ENCODE measurements at places on chromosomes 7 and 10.
A peak's percentile ranks its signal among the peaks of the same experiment; 100 is the strongest.

- peak; percentile 72 for DNase-seq
Measured at GRCh38 chr10:59991661-59992060, 85.3 kb upstream of the CCDC6 start.

DNA sequence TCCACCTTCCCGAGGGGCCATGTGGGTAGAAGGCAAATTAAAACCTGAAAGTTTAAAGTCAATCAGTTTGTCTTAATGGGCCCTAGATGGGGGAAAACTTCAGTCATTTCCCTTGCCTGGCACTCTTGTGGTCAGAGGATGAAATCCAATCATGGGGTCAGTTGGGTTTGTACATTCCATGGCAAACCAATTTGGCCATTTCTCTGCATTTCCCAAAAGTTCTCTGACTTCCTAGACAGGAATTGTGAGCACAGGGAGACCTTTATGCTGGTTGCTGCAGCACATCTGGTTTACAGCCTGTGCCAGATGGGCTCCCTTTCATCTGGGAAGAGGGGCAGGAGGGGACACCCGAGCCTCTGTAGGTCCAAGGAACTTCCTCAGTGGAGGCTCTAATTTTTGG lies 113.0 kb downstream of the CYP26A1 start:
- no peak for DNase-seq

DNA sequence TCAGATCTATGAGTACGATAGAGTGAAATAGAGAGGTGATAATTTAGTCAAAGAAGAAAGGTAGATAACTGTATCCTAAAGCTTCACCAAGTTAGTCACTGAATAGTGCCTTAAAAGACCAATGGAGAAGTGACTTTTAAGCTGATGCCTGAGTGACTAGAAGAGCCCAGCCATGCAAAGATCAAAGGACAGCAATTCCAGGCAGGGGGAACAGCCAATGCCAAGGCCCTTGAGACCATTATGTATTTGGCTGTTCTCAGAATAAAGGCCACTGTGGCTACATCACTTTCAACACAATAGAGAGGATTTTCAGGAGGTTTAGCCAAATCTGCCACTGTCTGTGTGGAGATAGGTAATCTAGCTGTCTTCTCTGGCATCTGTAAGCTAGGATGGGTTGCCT lies 17.8 kb downstream of the HDAC9 start:
- DNase-seq, result no peak

GRCh38 chr7:98134420-98135228 lies 28.0 kb downstream of the LMTK2 start:
- no peak for DNase-seq

- peak; percentile 69 for DNase-seq
Measured at GRCh38 chr7:51366930-51367613, 50.5 kb upstream of the COBL start.

- DNase-seq, result no peak
Measured at GRCh38 chr7:20607216-20607615, 8.3 kb upstream of the ABCB5 start.

DNA sequence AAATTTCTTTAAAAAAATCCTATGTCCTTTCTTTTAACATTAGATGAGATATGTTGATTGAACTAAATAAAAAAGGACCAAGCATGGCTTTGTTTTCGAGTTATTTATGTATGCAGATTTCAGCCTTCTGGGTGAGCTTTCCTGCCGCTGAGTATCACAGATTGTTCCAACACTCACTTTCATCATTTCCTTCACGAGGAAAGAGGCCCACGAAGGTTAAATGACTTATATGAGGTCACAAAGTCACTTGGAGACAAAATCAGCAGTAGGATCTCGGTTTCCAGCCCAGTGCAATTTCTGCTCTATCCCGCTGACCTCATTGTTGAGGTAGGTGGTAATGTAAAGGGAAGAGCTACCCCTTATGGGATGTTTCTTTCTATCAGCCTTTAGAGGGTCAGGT lies 226.8 kb downstream of the SKAP2 start:
- DNase-seq, result no peak

DNA sequence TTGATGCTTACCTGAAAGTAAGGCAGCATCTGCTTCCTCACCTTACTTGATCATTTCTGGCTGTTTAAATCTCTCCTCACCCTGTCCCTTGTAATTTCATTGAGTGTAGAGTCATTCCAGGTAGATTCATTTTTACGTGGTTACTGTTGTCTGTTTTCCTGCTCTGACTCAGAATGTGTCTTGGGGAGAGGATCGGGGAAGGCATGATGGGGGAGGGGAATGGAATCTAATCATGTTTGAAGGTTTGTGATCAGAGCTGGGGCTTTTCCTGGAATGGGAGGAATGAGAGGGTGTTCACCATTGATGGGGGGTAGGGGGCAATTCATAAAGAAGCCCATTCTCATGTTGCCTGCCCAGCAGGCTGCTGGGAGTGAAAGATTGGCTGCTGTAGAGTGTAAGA lies 18.7 kb downstream of the SEC24C start:
- no peak for DNase-seq

DNA sequence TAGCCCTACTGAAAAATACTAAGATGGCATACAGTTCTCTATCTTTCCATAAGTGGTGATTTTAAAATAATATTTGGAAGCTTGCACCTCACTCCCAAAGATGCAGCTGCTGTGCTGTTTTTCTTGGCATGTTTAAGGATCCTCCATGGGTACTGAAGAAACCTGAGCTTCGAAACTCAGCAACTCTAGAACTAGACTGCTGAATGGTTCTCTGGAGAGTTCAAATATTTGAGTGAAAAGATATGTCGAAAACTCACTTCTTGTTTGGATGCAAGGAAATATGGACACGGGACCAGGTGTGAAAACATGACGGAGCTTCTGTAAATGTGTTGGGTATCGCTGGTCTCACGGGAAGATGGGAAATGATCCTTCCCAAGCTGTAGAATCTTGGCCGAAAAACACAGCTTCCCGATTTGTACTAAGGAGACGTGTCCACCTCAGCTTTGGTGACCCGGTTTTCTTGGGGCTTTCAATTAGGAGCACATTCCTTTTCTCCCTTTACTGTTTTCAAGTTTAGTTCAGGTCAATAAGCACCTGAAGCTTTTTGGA lies 543.8 kb upstream of the NRP1 start:
- no peak for DNase-seq

- peak; percentile 31 for DNase-seq
Measured at GRCh38 chr7:99557196-99557607, 1.2 kb upstream of the ZNF655 start.

DNA sequence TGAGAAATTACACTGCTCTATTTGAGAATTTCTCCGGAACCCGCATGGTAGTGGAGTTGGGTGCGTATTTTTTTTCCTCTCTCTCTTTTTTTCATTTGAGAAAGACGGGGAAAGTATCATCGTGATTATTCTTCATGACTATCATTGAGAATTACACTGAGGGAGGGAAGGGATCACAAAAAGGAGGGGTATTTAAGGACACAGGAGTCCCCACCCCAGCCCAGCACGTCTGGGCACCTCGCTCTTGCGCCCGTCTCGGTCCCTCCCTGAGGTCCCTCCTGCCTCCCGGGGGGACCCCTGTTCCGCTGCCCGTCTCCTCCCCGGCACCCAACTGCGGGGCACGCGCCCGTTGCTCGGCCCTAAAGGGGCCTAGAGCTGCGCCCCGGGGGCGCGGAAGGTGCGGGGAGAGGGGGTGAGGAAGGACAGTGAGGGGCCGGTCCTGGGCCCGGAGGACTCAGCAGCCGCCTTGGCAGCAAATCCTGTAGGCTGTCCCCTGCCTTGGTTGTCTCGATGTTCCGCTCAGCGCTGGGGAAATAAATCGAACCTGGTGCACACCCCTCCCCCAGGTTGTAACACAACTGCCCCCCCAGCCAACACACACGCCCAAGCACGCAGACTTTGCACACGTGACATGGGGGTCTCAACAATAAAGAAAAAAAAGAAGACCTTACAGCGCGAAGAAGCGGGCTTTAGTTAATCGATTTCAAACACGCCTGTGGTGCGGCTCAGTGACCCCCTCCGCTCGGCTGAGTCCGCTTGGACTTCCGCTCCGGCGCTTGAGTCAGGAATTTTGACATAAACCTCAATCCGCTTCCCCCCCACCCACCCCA lies 18.6 kb upstream of the GATA3 start:
- no peak for DNase-seq

DNA sequence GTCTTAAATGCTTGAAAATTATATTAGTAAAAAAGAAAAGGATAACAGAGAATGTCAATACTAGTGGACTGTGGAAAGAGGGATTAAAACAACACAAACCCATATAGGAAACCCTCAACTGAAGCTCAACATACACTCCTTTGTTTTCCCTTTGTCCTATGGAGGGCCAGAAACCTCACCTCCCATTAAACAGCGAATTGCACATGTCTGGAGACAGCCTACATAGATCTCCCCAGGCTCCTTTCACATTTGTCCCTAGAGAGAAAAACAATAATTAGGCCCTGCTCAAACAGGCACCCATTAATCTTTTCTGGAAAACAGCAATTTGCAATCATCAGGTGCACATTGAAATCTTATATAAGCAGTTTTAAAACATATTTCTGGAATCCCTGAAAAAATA lies 87.6 kb upstream of the SEMA3D start:
- DNase-seq, result no peak

- no peak for DNase-seq
Measured at GRCh38 chr10:905972-906371, 25.5 kb downstream of the LARP4B start.

- peak; percentile 28 for DNase-seq
Measured at GRCh38 chr7:142939226-142939910, at the start of gene LLCFC1. TSS of gene LLCFC1 (plus strand) at chr7:142939484. CDS start at chr7:142939622, 138 bp downstream.

DNA sequence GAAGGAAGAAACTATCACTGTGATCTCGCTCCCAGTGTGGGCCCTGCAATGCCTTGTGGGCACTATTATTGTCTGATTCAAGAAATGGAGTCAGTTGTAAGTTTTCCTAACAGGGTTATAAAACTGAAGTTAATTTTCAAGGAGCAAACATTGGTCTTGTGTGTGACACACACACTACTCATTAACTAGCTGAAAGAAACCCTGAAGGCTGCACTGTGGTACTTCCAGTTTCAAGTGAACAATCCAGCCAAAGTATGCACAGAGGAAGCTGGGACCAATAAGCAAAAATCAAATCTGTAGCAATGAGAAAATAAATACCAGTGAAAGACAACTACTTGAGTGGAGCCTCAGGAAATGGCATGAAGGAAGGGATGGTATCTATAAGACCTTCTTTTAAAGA lies 506.6 kb upstream of the POT1 start:
- DNase-seq, result no peak

DNA sequence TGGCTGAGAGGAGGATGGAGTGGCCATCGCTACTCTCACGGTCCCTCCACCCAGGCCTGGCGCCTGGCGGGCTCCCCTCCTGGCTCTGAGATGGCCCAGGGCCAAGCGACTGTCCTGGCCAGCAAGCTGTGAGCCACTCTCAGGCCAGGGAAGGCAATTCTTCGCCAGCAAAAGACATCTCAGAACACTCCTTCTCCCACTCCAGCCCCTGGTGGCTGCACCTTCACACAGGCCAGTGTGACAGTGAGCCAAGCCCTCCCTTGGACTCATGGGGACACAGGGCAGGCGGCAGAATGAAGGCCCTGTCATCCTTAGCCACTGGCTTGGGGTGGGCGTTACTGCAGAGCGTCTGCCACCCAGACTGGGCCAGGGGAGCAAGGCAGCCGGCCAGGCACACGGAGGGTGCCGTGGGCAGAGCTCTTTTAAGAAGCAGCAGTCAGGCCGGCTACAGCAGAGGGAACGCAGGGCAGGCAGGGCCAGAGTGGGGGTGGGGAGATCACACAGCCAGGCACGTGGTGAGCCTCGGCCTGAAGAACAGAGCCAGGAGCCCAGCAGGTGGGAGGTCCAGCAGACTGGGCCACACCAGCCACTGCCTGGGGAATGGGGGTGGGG lies 14.4 kb downstream of the STK32C start:
- DNase-seq, result no peak

- DNase-seq, result no peak
Measured at GRCh38 chr7:10924370-10924769, 49.3 kb upstream of the PHF14 start.

- no peak for DNase-seq
Measured at GRCh38 chr10:5071411-5072198, 22.6 kb upstream of the AKR1C3 start.

- DNase-seq, result peak; percentile 8
Measured at GRCh38 chr7:141053626-141054025, 20.2 kb upstream of the TMEM178B start.

- peak; percentile 89 for DNase-seq
Measured at GRCh38 chr10:129877773-129878371, 86.2 kb downstream of the EBF3 start.

- DNase-seq, result peak; percentile 68
Measured at GRCh38 chr10:58531084-58531695, 18.5 kb downstream of the BICC1 start.

GRCh38 chr10:97100657-97101056 lies 85.1 kb downstream of the SLIT1 start:
- DNase-seq, result no peak

DNA sequence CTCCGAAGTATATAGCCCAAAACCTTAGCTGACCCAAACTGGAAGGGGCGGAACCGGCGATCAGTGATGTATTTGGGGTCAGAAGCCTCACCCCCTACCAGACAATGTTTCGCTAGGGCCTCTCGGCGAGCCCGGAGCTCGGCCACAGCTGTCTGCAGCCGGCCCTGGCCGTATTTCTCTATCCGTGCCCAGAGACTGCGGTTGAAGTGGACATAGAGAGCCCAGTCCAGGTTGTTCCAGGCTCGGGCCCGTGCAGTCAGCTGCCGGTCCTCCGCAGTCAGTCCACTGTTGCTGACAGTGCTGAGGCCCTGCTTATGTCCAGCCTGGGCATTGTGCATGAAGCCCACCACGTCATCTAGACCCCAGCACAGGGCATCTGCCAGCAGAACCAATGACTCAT lies 1.5 kb upstream of the TRAPPC14 start:
- no peak for DNase-seq

DNA sequence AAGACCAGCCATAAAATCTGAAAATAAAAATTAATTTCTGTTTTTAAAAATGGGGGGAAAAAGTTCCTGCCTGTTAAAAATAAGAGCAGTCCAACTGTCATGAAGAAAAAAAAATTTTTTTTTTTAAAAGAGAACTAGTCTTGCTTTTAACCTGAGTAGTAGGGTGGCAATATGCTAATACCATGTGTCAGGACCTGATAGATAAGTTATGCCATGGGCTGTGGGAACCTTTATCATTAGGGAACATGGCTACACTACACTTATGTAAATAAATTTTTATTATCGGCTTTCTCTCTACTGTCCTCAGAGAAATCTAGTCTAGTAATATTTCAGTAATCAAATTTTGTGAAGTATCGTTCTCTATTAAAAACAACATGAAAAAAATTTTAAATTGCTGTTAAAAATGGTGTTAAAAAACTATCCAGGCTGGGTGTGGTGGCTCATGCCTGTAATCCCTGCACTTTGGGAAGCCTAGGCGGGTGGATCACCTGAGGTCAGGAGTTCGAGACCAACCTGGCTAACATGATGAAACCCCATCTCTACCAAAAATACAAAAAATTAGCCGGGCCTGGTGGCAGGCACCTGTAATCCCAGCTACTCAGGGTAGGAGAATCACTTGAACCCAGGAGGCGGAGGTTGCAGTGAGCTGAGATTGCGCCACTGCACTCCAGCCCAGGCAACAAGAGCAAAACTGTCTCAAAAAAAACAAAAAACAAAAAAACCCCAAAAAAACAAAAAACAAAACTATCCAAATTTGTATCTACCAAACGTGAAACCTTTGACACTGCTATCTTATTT lies 20.7 kb downstream of the NT5C3A start:
- DNase-seq, result no peak
